Endothelial cell of coronary artery (primary cell): ENCODE measurements at places on chromosomes 5 and 9. TPM values are rescaled to one million over a fixed set of nuclear protein-coding genes. Genes with fewer than 3 reads are reported as not detected.

ADAMTSL2 gene
- 0.75 TPM in 1 of 2 replicates, not detected in the other for total RNA-seq

SIT1 gene
- total RNA-seq, result not detected in 2 replicates

IL33 gene
- 39.9 and 138 TPM in 2 replicates for total RNA-seq

TERT gene
- not detected in 2 replicates for total RNA-seq

THG1L gene
- total RNA-seq, result 16.6 and 18.5 TPM in 2 replicates

MCIDAS gene
- under 0.01 TPM in 2 replicates for total RNA-seq

CLTB gene
- total RNA-seq, result 123 and 142 TPM in 2 replicates

OR2K2 gene
- total RNA-seq, result not detected in 2 replicates

C9orf153 gene
- total RNA-seq, result 0.09 and 0.28 TPM in 2 replicates

CEL gene
- 0.18 and 0.28 TPM in 2 replicates for total RNA-seq

ALDH1A1 gene
- total RNA-seq, result 118 and 122 TPM in 2 replicates

MOB3B gene
- total RNA-seq, result under 0.01 TPM in 2 replicates

NEK6 gene
- 38.2 and 103 TPM in 2 replicates for total RNA-seq

AIF1L gene
- total RNA-seq, result 27.6 and 31.6 TPM in 2 replicates

FBLL1 gene
- total RNA-seq, result 0.36 and 0.47 TPM in 2 replicates

PCDHGB1 gene
- total RNA-seq, result 0.99 and 2.0 TPM in 2 replicates

COL27A1 gene
- total RNA-seq, result 7.3 and 11.5 TPM in 2 replicates

TLE1 gene
- 38.8 and 40.0 TPM in 2 replicates for total RNA-seq

ARID3C gene
- 0.09 TPM in 2 replicates for total RNA-seq

SPATA31E1 gene
- not detected in 2 replicates for total RNA-seq

LHFPL2 gene
- 40.1 and 49.2 TPM in 2 replicates for total RNA-seq

ZNF462 gene
- total RNA-seq, result 5.2 and 12.4 TPM in 2 replicates

PLAC8L1 gene
- total RNA-seq, result 0.18 and 0.38 TPM in 2 replicates

IGFBPL1 gene
- not detected in 2 replicates for total RNA-seq

TLR4 gene
- total RNA-seq, result 43.6 and 92.9 TPM in 2 replicates

CYLC2 gene
- not detected in 2 replicates for total RNA-seq

HSD17B3 gene
- total RNA-seq, result not detected in 2 replicates

LHX2 gene
- not detected in 2 replicates for total RNA-seq

EPB41L4B gene
- 1.2 and 1.3 TPM in 2 replicates for total RNA-seq

HTR4 gene
- total RNA-seq, result 0.09 TPM in 1 of 2 replicates, not detected in the other

ZNF366 gene
- 1.1 and 4.0 TPM in 2 replicates for total RNA-seq

IFNK gene
- total RNA-seq, result not detected in 2 replicates

POLR3G gene
- total RNA-seq, result 6.8 and 14.2 TPM in 2 replicates
